A549 treated with ZK216348 at 1 μM for 4 hours (cell line): ENCODE measurements at places on chromosomes 7 and 10. TPM values are rescaled to one million over a fixed set of nuclear protein-coding genes. Genes with fewer than 3 reads are reported as not detected.

The TMEM176B gene
- total RNA-seq: not detected in 5 replicates

The SGCE gene
- total RNA-seq: 45.5 to 56.0 TPM (median 50.1 TPM) in 5 replicates

The ST7 gene
- 23.4 to 26.8 TPM (median 24.6 TPM) in 5 replicates for total RNA-seq

The SUPV3L1 gene
- 30.8 to 36.3 TPM (median 32.4 TPM) in 5 replicates for total RNA-seq

The VAX1 gene
- 1.3 to 1.6 TPM (median 1.4 TPM) in 5 replicates for total RNA-seq

The PPP1R9A gene
- 2.4 to 5.8 TPM (median 3.9 TPM) in 5 replicates for total RNA-seq

The SLC18A3 gene
- total RNA-seq: not detected in 5 replicates

The MMD2 gene
- total RNA-seq: not detected in 5 replicates

The ANXA11 gene
- 191 to 224 TPM (median 205 TPM) in 5 replicates for total RNA-seq

The CCDC3 gene
- total RNA-seq: 0.72 to 1.3 TPM (median 1.1 TPM) in 5 replicates

The SDHAF3 gene
- total RNA-seq: 17.6 to 58.5 TPM (median 19.2 TPM) in 5 replicates
